Smooth muscle cell of trachea (primary cell): ENCODE measurements at places on chromosomes 1 and 21. TPM values are rescaled to one million over a fixed set of nuclear protein-coding genes. Genes with fewer than 3 reads are reported as not detected.

The TCP10L gene
- total RNA-seq, result 0.17 and 0.44 TPM in 2 replicates

The VANGL2 gene
- under 0.01 TPM in 1 of 2 replicates, not detected in the other for total RNA-seq

The BATF3 gene
- total RNA-seq, result 1.2 and 3.1 TPM in 2 replicates

The IL19 gene
- not detected in 2 replicates for total RNA-seq

The HES4 gene
- total RNA-seq, result 0.15 and 4.3 TPM in 2 replicates

The RGS16 gene
- 0.29 and 0.66 TPM in 2 replicates for total RNA-seq

The ABCA4 gene
- total RNA-seq, result 0.17 TPM in 1 of 2 replicates, not detected in the other

The NUP210L gene
- total RNA-seq, result 0.15 and 0.17 TPM in 2 replicates

The SPRR3 gene
- total RNA-seq, result not detected in 2 replicates

The PRMT6 gene
- 16.7 and 17.5 TPM in 2 replicates for total RNA-seq

The AMY2B gene
- 2.3 and 5.8 TPM in 2 replicates for total RNA-seq

The CLEC20A gene
- total RNA-seq, result not detected in 2 replicates

The AKR7A2 gene
- 101 and 138 TPM in 2 replicates for total RNA-seq

The FCRL5 gene
- not detected in 2 replicates for total RNA-seq

The OR2T33 gene
- not detected in 2 replicates for total RNA-seq

The CD34 gene
- 0.17 and 0.29 TPM in 2 replicates for total RNA-seq
